ENCODE measurements at places on chromosomes 3 and 15.

DNA sequence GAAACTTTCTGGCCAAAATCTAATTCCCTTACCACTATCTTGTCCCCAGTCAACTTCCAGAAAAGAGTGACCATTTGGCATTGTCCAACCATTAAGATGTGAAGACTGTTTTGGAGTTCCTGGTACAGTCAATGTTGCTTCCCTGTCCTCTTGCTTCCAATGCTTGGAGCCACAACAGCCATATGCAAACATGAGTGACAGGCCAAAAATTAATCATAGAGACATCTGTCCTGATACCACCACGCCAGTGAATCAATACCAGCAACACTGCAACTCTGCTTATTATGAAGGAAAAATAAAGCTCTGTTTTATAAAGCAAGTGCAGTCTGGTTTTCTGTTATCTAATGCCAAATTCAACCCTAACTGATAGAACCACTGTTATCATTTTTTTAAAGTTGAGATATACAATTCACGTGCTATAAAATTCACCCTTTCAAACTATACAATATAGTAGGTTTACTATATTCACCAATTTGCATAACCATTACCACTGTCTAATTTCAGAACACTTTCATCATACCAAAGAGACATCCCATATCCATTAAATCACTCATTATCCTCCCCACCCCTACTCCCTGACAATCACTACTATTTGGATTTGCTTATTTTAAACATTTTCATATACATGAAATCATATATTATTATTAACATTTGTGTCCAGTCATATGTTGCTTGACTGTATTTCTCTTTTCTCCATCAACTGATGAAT is 76.9 kb downstream of the STAG1 start:
- no peak for DNase-seq

GRCh38 chr3:71225951-71226564 is 357.5 kb downstream of the FOXP1 start:
- no peak for DNase-seq

DNA sequence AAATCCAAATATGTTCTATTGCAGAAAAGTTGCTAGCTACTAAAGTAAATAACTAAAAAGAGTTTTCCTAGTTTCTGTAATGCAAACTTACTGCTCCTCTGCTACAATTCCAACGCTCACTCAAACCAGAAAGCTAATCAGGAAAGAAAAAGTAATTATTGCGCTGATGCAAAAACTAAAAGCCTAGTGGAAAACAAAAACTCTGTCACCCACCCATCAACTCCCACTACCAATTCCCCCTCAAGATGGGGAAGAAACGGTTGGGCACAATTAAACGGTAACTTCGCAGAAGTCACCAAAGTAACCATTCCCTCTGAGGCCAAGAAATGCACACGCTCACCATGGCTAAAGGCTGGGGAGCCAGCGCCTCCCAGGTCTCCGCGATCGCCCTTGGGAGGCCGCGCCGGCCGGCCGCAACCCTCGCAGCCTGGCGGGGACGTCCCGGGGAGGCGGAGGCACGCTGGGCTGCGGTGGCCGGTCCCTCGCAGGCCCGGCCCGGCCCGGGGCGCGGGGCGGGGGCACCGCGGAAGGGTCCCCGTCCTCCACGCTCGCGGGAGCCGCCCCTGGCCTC is 684 bp downstream of the SLTM start:
- no peak for DNase-seq

GRCh38 chr15:55197362-55197705 is 593 bp upstream of the RSL24D1 start:
- DNase-seq, result no peak

DNA sequence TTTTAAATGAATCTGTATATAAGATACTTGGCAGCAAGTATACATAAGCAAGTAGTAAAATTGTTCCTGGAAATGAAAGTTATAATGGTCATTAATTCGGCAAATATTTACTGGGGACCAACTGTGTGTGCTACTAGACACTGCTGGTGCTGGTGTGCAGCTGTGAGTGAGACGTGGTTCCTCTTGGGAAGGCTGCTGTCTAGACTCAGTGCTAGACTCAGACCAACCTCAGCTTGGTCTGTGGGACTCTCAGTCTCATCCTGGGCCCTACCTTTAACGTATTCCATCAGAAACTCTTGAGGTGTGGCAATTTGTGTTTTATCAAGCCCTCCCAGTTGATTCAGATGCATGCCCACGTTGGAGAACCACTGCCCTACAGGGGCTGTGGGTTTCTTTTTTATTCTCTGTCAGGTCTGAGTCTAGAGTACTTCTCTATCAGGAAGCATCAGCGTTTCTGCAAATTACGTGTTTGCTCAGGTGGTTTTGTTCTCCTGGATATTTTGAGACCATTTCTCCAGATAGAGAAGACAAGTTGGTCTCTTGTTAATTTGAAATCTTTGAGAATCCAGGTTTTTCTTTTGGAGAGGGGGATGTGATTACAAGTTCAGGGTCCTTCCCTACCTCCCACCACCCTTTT is 6.8 kb downstream of the TLNRD1 start:
- no peak for DNase-seq

DNA sequence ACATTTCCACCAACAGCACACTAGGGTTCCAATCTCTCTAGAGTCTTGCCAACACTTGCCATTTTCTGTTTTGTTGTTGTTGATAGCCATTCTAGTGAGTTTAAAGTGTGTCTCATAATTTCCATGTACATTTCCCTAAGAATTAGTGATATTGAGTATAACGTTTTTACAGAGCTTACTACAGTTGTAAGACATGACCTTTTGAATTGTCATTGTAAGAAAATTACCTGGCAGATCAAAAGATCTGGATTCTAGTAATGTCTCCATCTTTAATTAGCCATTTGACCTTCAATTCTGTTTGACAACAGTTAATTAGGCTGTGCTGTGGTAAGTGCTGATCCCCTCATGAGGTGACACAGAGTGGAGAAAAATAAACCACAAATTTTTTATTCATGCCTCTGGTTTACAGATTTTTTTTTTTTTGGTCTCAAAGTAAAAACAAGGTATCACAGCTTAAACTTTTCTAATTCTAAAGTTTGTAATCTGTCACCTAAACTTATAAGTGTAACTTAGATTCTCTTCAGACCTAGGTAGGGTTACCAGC is 20.9 kb downstream of the MCTP2 start:
- DNase-seq, result no peak

GRCh38 chr3:16462679-16463078 is 50.8 kb downstream of the RFTN1 start:
- no peak for DNase-seq

DNA sequence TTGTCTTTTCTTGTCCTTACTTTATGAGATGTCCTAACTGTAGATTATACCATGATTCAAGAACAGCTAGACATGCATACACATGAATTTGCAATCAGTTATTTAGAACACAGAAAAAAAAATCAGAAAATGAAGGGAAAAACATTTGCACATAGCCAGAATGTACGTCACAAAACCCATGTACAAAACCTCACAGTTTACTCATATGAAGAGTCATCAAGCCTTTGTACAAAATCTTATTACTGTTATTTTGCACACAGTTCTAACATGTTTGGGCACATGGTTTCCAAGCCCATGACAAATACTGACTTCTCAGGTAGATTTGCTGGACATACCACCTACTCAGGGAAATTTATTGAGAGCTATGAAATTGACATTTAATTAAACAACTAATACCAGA is 48.2 kb downstream of the MAP3K13 start:
- no peak for DNase-seq

DNA sequence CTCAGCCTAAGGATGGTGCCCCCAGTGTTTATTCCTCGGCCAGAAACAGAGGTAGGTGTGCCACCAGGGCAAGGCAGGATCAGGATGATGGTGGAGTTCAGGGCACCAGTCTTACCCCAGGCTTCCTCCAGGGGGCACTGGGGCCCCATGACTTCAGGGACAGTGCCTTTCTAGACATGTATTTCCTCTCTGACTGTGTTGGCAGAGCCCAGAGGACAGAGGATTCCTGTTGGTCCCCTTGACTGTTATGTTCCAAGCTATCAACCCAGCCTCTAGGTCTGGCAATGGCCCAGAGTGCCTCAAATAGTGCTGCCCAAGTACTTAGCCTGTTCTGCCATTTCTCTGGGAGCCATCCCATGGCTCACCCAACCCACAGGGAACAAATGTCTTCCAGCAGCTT is 2.8 kb downstream of the HEMK1 start:
- DNase-seq, result no peak

DNA sequence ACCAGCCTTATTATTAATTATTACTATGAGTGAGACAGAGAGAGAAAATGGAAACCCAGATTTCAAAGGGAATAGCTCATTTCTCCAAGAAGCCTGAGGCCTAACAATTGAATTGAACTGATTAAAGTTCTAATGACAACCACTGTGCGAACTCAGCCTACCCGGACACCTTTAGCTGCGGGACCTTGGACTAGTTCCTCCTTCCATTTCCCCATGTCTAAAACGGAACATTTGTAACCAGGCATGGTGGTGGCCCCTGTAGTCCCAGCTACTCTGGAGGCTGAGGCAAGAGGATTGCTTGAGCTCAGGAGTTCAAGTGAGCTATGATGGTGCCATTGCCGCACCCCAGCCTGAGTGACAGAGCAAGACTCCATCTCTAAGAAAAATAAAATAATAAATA is 16.4 kb upstream of the RTP2 start:
- no peak for DNase-seq

DNA sequence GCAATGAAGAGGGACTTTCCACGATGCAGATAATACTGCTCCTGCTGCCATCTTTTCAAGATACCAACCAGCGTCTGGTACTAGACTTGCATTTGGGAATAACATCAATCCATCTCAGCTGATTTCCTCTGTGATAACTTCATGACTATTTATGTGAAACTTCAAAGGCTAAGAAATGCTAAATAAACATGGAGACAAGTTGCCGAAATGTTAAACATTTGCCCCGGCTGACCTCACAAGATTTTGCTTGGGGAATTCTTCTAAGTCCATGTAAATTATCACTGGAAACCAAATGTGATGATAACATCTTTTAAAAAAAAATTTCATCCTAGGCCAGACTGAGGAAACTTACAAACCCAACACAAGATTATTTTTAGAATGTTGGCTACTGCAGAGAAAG is 185.8 kb upstream of the PRICKLE2 start:
- no peak for DNase-seq

- DNase-seq, result no peak
Observed at GRCh38 chr3:55923207-55923606, 436.1 kb upstream of the WNT5A start.

DNA sequence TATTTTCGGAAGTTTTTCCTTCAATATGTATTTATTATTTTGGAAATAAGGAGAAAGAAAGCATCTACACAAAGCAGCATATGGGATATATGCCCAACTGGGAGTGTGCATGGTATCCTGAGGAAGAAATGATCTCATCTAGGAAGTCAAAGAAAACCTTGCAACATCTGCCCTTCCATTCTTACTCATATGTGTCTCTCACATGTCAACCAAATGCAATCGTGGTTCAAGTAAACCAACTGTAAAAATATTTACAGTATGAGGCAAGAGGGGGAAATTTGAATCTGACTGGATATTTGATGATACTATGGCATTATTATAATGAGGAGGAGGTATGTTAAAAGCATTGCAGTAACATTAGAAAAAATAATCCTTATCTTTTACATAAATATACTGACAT is 3.2 kb upstream of the SCG3 start:
- DNase-seq, result no peak

- DNase-seq, result no peak
Observed at GRCh38 chr3:185658504-185658912, 72.4 kb downstream of the SENP2 start.

DNA sequence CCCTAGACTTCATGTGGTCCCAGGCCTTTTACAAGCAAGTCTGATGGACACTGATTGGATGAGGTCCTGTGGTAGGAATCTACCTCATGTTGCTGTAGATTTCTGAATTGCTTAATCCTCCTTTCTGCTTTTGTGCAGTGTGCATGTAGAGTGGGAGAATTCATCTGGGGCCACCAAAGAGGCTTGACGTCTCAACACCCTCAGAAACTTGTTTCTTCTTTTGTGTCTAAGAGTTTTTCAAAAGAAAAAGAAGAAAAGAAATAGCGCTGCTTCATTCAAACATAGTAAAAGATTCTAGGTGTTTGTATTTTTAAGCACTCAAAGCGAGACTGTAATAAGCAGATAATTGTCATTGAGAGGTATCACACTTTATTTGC is 46.2 kb downstream of the NR1D2 start:
- no peak for DNase-seq

- no peak for DNase-seq
Observed at GRCh38 chr3:177703788-177704187, 506.5 kb upstream of the TBL1XR1 start.

GRCh38 chr15:59611276-59612260 is at the start of gene GCNT3:
TSS of gene GCNT3 (plus strand) at chr15:59611783. CDS start at chr15:59618239, 6,456 bp downstream.
- no peak for DNase-seq

DNA sequence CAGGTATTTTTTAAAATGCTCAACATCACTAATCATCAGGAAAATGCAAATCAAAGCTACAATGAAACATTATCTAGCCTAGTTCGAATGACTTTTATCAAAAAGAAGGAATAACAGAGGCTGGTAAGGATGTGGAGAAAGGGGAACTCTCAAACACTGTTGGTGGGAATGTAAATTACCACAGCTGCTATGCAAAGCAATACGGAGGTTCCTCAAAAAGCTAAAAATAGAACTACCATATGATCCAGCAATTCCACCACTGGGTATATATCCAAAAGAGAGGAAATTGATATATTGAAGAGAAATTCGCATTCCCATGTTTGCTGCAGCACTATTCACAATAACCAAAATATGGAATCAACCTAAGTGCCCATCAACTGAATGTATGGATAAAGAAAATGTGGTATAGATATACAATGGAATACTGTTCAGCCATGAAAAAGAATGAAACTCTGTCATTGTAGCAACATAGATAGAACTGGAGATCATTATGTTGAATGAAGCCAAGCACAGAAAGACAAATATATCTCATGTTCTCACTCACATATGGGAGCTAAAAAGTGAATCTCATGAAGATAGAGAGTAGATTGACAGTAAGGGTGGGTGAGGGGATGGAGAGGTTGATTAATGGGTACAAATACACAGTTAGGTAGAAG is 19.7 kb upstream of the CLN6 start:
- DNase-seq, result no peak

DNA sequence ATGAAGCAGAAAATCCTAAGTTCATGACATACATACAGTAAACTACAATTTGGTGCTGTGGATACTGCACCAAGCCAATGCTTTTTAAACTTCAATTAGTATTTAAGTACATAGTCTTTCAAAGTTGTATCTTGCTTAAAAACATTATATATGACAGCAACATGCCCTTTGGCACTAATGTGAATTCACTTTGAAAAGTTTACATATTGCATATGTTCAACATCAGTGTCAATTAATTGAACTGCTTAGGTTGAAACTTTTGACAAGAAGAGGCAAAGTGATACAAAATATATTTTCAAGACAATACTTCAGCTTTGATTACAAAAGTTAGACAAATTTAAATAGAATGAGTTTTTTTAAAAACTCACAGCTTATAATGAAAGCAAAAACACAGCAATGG is 119.4 kb upstream of the ROBO2 start:
- DNase-seq, result no peak

GRCh38 chr3:105835606-105836005 is 33.2 kb downstream of the CBLB start:
- DNase-seq, result no peak
